ENCODE measurements at places on chromosomes 5 and 9.

- DNase-seq = no peak
Observed at GRCh38 chr9:2128141-2128540, 113.0 kb downstream of the SMARCA2 start.

GRCh38 chr9:134897584-134898170 is 17.1 kb downstream of the FCN2 start:
- no peak for DNase-seq

DNA sequence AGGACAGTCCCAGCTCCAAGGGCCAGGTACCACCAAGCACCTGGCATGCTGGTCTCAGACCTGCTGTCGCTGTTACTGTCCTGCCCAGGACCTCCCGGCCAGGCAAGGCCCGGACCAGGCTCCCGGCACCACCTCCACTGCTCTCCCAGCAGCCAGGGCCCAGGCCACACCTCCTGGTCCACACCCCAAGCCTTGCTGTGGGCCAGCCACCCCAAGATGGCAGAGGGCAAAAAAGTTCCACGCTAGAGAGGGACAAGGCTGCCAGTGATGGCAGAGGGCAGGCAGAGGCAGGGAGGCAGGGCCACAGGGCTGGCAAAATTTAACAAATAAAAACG is 1.1 kb downstream of the DNLZ start:
- DNase-seq = no peak

DNA sequence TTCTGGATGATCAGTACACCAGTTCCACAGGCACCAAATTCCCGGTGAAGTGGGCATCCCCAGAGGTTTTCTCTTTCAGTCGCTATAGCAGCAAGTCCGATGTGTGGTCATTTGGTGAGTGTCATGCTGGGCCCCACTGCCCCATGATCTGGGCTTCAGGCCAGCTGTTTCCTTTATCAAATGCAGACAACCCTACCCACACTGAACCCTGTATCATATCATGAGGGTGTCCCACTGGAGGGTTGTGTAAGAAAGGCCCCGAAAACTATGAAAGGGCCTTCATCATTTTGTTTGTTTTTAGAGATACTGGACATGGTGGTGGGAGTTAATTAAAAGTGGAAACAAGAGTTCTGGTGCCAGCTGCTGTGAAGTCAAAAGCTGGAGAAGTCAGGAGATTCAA is 20.0 kb upstream of the CYFIP2 start:
- no peak for DNase-seq

GRCh38 chr9:92564982-92565381 is 29.2 kb upstream of the ECM2 start:
- DNase-seq = no peak

- DNase-seq = no peak
Observed at GRCh38 chr5:164202338-164202737, 696.9 kb downstream of the MAT2B start.

DNA sequence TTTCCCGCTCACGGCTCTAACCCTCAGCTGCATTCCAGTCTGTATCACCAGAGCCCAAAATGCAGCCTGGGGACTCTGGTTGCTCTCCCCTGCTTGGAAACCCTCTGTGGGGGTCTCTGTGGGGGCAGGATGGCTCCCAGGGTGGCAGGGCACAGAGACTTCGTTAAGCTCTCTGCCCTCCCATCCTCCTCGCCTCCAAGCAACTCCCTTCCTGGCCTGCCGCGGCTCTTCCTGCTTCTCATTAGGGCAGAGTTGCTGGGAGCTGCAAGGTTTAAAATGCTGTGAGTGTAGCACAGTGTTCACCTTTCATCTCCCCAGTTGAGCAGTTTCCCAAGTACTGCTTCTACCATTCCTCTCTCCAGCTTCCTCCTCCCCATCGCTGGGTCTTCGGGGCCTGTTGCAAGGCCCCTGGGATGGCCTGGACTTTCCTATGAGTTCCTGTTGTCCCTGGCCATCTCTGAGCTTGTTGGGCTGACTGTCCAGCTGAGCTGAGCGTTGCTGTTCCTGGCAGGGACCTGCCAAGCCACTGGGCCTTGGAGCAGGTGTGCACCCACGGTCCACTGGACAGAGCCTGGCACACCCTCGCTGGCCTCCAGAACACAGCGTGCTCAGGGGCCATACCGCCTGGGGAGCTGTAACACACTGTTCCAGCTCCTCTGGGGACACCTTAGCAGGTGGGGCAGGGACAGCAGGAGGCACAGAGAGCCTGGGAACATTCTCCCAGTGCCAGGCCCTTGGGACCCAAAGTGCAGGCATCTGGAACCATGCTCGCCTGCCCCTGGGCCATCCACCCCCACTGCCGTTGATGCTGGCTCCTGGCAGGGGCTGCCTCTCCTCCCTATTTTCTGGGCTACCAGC is 188.4 kb downstream of the C9orf50 start:
- DNase-seq = no peak

DNA sequence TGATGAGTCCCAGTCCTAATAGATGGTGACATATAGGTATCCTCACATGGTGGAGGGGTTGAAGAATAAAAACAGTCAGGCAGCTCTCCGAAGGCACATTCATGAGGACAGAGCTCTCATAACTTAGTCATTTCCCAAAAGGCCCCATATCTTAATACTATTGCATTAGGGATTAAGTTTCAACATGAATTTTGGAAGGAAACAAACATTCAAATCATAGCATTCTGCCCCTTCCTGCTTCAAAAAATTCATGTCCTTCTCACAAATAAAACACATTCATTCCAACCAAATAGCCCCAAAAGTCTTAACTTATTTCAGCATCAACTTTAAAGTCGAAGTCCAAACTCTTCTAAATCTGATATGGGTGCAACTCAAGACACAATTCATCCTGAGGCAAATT is 277.2 kb upstream of the NR4A3 start:
- no peak for DNase-seq

GRCh38 chr5:61808091-61808490 is 476.0 kb downstream of the ZSWIM6 start:
- DNase-seq = no peak

GRCh38 chr9:108041551-108041950 is 552.0 kb upstream of the KLF4 start:
- no peak for DNase-seq

- no peak for DNase-seq
Observed at GRCh38 chr5:93545872-93546271, 35.1 kb downstream of the NR2F1-AS1 start.

- DNase-seq = peak; percentile 76
Observed at GRCh38 chr9:15277400-15278090, 29.5 kb downstream of the TTC39B start.

DNA sequence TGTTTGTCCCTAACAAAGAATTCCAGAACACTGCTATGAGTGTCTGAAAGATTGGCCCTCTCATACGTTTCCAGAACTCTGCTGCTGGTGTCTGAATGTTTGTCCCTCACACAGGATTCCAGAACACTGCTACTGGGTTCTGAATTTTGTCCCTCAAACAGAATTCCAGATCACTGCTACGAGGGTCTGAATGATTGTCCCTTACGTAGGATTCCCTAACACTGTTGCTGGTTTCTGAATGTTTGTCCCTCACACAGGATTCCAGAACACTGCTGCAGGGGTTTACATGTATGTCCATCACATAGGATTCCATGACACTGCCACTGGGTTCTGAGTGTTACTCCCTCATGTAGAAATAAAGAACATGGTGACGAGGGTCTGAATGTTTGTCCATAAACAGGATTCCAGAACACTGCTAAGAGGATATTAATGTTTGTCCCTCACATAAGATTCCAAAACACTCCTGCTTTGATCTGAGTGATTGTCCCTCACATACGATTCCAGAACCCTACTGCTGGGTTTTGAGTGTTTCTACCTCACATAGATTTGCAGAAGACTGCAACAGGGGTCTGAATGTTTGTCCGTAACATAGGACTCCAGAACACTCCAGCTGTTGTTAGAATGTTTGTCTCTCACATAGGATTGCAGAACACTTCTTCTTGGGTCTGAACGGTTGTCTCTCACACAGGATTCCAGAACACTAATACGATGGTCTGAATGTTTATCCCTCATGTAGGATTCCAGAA is 214.4 kb downstream of the FOXD4L6 start:
- no peak for DNase-seq

DNA sequence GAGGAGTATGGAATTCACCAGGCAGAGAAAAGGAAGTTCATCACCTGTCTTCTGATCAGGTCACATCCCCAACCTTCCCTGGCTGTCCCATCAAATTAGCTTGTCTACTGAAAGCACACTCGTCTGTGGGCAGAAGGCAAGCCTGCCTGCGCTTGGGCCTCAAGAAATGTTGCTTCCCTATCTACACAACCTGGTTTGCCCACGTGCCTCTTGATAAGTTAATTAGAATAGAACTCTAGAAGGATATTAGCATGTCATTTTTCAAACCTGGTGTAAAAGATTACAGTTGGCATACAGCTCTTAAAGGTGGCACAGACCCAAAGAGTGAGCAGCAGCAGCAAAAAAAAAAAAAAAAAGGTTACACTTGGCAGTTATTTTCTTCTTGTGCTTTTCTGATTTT is 5.1 kb downstream of the TTC23L start:
- no peak for DNase-seq

DNA sequence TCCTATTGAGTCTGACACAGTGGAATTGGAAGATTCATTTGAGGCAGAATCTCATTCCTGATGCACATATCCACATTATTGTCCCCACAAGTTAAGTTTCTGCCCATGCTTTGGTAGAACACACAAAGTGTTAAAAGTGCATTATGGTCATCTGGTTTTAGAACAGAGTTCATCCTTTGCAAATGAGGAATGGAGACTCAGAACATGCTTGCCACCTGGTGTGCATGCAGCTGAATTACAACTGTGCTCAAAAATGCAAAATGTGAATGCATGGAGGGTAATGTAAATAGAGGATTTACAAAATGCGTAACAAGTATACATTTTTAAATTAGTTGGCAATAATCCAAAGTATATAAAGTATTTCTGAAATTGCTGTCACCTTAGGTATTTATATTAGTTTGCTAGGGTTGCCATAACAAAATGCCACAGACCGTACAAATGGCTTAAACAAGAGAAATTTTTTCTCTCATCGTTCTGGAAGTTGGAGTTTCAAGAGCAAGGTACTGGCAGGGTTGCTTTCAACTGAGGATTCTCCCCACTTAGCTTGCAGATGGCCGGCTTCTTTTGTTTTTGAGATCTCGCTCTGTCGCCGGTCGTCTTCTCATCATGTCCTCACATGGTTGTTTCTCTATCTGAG is 671.1 kb downstream of the TAF11L14 start:
- peak; percentile 63 for DNase-seq

DNA sequence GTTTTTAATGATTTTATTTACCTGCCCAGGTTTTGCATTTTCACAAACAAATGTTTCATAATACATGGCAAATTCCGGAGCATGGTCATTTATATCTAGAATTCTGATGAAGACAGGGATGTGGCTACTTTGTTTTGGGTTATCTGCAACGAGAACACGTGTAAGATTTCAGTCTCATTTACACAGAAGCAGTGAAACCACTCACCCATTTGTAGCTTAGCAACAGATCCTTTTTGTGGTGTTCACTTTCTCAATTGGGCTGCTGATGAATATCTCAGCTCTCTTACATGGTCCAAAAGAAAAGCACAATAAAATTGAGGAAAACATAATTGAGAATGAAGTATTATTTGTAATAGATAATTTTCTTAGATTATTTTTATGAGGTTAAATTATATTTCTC is 148.6 kb downstream of the CDH9 start:
- peak; percentile 21 for DNase-seq

DNA sequence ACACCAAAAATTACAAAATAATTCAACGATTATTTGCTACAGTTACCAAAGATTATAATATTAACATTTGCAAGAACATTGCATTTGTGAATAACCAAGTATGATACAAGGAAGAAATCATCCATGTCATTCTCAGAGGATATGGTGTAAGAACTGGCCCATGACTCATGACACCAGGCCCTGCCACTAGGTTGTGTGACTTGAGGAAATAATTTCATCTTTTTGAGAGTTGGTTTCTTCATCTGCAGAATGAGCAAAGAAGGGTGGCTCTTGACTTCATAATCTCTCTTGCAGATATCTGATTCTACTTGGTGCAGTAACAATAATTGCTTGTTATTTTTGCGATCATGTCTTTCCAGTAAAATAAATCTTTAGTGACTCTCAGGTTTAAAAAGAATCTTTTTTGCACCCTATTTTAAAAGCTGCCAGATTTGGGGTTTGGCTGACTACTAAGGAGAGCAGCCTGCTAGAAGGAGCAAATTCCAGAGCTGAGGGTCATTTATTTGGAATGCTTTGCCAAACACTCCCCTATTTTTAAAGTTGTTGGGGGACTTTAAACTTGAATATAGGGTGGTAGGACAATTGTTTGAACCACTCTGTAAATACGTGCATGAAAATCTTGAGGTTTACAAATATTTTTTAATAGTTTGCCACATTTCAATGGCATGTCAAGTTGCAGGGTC is 23.5 kb downstream of the ITGA1 start:
- DNase-seq = no peak

GRCh38 chr9:21077781-21078180 is at the start of gene IFNB1:
TSS of gene IFNB1 (minus strand) at chr9:21077942. CDS start at chr9:21077869, 73 bp downstream.
- DNase-seq = no peak

DNA sequence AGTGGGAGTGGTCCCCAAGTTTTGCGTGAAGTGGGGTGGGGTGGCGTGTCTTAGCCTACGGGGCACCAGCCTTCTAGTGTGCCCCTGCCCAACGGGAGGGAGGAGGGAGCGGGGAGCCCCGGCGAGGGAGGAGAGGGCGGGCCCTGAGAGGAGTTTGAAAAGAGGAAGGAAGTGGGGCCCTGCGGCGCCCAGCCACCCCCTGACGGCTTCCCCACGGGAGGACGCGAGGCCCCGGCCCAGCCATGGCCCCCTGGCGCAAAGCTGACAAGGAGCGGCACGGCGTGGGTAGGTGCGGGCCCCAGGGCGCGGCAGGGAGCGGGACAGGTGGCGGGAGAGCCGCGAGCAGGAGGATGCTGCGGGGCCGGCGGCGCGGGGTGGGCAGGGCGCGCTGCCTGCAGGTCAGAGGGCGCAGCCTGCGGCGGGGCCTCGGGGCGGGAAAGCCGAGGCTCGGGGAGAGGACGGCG is at the start of gene DOCK2:
Gene DOCK2 (plus strand): TSS at position 191 of the 464 bp plus-strand sequence. CDS start 52 bp downstream, at position 243.
- peak; percentile 49 for DNase-seq

DNA sequence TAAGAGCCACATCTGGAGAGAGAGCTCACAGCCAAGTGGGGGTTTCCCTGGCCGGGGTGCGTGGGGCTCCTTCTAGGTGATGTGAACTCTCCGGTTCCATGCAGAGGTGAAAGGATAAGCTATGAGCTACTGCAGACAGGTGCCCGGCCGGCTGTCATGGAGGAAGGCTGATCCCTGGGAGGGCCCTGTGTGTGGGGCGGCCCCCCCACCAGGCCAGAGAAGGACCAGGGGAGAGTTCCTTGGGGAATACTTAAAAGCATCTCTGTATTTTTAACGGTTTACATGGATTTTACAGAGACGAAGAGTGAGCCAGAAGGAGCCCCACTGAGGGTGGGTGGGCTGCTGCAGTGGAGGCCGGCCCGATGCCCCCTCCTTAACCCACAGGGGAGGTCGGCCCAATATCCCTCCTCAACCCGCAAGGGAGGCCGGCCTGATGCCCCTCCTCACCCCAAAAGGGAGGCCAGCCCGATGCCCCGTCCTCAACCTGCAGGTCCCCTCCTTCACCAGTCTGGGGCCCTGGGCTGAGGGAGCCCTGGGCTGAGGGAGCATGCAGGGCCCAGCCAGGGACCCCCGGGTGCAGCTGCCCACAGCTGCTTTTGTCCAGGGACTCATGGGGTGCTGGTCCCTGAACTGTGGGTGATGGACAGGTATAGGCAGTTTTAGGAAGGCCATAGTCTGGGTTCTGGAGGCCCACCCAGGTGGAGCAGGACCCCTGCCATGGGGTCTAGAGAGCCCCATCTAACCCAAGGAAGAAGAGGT is 31.9 kb downstream of the MRPL36 start:
- no peak for DNase-seq

- DNase-seq = no peak
Observed at GRCh38 chr5:97097326-97098230, 44.8 kb downstream of the LIX1 start.

- DNase-seq = no peak
Observed at GRCh38 chr5:41809128-41809527, 61.1 kb downstream of the OXCT1 start.

All from Ammon's horn (tissue), 1 donor.